CD8-positive, alpha-beta memory T cell (primary cell): ENCODE measurements at places on chromosomes 4 and X. TPM values are rescaled to one million over a fixed set of nuclear protein-coding genes. Genes with fewer than 3 reads are reported as not detected.

UGT2B11 gene
- polyA plus RNA-seq = not detected

CRMP1 gene
- 0.10 TPM for polyA plus RNA-seq

GRCh38 chr4:124105212-124105611, 607.3 kb downstream of the ANKRD50 start:
- no peak for DNase-seq

DNA sequence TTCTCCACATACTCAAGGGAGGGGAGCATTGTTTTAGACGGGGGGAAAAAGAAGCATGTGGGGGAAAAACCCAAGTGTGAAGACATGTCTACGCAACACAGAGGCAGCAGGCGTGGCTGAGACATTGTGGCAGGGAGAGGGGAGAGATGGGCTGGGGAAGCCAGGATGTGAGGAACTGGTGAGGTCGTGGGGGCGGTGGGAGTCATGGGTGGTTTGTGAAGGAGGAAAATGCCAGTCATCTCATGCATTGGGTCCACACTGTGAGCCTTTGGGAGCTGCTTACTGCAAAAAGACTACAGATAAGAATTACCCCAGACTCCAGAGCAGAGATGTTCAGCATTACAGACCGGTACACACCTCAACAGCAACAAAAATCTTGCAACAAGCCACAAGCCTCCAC, 2.1 kb downstream of the JAKMIP1 start:
- DNase-seq = peak; percentile 74

GRCh38 chr4:109996526-109996925, 83.8 kb downstream of the EGF start:
- no peak for DNase-seq

DNA sequence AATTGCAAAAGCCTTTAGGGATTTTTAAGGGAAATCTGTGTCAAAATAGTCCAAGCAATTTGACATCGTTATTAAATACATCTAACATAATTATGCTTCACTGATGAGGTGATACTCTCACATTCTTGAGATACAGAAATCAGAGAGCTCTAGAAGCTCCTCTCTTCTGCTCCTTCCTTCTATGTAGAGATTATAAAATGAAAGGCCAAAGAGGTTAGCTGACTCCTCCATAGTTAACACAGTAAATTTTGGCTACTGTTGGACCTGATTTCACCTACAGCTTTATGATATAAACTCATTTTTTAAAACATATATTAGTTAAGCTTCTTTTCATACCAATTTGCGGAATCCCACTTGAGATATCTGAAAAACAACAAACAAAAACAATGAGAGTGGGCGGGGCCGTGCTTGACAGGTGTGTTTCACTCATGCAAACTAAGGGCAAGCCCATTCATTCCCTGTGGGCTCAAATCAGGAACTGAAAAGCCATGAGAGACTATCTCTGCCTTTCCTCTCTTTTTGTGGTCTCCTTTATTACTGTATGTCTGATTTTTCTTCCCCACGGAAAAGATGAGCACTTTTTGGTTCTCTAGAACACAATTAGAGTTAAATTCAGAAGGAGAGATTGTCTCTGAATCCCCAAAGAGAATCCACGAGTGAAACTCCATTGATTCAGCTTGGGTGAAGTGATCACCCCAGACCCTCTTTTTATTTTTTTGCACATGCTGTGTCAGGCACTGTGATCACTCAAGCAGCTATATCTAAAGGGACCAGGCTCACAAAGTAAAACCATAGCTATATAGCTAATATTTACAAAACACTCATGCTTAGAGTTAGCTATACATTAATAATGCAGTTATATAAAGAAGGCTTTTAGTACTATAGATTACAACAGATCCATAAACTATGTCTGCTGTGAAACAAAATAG, 566.3 kb downstream of the IL15 start:
- no peak for DNase-seq

- no peak for DNase-seq
These were observed 10.5 kb upstream of the MAMLD1 start for GRCh38 chrX:150352581-150352980.

DNA sequence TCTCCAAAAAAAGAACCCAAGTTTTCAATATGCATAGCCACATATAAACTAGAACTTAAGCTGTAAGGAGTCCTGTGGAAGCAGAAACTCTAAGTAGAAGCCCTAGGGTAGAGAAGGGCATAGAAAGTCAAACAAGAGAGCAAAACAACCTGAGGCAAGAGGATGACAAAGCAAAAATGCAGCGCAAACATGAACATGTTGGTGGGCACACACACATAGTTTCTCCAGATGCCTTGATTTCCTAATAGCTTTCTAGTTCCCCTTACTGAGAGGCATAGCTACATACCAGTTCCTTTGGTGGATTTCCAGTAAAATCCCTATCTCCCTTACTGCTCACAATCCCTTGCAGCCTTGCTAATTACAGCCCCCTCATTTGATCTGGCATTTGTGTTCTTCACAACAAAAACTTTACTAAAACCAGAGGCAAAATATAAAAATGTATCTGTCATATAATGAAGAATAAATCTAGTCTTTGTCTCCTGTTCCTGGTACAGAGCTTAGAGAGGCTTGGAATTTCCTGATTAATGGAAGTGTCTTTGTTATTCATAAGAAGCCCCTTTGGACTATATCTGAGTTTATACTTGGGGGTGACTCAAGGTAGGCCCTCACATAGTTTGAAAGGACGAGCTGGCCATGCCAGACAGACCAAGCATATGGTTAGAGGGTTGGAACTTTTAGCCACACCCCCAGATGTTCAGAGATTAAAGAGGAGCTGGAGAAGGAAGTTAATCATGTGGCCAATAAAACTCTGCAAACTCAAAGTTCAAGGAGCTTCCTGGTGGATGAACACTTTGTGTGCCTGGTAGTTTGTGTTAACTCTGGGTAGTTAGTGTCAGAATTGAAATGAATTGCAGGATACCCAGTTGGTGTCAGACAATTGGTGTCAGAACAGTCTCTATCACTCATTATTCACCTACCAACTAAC, 52.7 kb upstream of the ZCCHC13 start:
- DNase-seq = no peak

DNA sequence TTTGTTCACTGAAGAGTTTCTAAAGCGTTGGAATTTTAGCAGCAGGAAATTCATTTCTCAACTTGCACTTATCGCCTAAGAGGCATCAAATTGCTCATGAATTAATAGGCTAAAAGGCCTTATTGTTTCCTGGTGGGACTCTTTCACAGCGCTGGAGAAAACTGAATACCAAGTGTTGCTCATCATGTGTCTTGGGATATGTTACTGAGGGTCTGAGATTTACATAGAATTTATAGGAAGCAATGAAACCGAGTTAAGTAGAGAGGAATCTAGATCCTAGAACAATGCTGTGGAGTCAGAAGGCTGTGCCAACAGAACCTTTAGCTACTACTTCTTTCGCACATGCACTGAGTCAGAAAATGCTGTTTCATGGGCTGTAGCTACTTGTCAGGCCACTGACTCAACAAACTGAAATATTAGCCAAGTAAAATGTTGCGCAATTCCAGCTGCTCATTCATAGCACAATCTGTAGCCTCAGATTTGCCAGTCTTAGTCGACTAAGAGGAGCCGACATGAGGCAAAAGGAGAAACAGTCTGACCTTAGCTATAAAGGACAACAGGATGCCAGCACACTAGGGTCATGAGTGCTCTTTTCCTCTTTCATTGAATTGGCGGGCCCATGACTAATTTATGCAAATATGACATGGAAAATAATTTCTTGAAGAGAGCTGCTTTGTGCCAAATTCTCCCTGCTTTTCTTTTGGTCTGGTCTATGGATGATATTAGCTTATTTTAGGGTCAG, 35.9 kb upstream of the CXCL8 start:
- no peak for DNase-seq

DNA sequence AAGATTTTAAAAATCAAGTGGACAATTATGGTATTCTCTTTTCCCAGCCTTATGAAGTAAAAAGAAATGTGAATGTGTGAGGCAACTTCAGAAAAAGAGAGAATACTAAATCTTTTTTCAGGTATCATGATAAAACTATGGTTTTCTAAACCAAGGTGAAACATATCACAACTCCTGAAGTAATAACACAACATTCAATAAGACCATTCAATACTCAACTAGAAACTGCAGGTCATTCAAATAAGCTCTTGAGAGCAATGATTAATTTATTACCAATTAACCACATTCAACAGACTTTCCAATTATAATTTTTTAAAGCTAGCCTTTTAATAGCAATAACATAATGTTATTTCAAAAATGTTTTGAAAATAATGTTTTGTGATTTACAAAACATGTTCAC, 35.8 kb downstream of the SLC10A7 start:
- DNase-seq = no peak

GRCh38 chr4:147590249-147590920, 26.8 kb upstream of the TMEM184C start:
- no peak for DNase-seq

DNA sequence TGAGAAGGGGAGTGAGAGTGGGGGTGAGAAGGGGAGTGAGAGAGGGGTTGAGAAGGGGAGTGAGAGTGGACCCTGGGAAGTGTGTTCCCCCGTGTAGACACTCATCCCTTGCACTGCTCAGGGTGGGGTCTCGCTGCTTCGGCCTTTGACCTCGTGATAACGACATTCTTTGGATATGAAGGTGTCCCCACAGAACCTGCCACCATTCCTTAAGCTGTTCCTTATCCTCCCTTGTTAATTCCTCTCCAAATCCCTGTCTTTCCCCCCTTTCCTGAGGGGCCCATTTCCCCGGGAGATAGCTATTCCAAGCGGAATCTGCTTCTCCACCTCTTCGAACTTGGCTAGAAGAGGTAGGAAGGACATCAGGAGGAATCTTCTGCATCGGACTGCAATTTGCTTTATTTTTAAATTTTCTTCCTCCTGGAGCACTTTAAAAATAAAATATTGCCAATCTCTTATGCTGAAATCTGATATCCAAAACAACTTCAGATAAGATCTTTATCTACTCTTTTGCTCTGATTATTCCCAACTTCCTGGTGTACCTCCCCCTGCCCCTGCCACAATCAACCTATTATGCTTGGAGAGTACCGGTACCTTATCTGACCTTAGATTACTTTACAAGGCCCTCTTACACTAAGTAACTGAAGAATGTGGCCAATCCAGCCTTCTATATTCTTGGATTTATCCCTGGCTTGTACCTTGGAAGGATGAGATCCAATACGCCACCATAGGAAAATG, 15.6 kb downstream of the TRIML1 start:
- no peak for DNase-seq

DNA sequence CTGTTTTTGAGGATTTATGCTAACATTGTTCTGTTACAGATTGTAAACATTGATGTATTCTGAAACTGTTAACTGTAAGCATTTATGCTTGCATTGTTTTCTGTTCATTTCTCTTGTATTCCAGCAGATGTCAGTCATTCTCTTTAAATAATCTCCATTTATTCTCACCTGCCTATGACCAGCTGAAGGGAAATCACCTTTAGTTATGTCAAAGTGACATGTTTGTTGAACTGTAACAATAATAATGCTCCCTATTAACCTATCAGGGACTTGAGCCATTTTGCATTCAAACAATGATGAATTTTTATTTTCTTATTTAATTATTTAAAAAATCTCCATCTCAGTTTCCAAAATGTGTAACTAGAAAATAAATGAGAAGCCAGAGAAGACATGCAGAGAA, 58.0 kb downstream of the SPCS3 start:
- no peak for DNase-seq

GRCh38 chrX:10884246-10884645, 226.9 kb upstream of the HCCS start:
- DNase-seq = no peak

DNA sequence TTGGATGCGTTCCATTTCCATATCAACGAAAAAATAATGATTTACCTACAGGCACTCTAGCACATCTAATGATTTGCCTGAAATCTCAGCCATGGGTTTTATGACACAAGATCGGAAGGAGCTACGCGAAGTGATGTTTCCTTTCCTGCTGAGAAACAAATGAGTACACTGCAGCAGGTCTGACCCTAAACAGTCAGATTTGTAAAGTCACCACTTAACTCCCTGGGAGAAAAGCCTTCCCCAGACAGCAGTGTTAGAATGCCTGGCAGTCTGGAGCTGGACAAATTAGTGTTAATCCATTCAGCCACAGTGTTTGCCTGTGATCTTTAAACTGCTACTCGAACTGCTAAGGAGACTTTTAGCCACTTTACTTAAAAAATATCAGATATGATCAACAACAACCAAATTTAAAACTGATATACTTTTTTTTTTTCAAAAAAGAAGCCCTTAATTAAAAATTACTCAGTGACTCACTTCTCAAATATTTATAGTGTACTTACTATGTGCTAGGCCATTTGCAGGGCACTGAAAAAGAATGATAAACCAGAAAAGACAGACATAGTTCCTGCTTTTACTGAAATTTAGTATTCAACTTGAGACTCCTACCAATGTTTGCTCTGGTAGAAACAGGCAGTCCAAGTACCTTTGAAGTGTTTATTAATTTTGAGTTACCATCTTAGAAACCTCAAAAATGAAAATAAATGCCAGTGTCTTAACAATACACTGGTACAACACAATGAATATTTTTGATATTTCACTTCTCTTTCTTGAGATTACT, 104.5 kb downstream of the SHISA3 start:
- no peak for DNase-seq

- DNase-seq = no peak
These were observed 273.9 kb downstream of the BCOR start for GRCh38 chrX:39823854-39824253.

DNA sequence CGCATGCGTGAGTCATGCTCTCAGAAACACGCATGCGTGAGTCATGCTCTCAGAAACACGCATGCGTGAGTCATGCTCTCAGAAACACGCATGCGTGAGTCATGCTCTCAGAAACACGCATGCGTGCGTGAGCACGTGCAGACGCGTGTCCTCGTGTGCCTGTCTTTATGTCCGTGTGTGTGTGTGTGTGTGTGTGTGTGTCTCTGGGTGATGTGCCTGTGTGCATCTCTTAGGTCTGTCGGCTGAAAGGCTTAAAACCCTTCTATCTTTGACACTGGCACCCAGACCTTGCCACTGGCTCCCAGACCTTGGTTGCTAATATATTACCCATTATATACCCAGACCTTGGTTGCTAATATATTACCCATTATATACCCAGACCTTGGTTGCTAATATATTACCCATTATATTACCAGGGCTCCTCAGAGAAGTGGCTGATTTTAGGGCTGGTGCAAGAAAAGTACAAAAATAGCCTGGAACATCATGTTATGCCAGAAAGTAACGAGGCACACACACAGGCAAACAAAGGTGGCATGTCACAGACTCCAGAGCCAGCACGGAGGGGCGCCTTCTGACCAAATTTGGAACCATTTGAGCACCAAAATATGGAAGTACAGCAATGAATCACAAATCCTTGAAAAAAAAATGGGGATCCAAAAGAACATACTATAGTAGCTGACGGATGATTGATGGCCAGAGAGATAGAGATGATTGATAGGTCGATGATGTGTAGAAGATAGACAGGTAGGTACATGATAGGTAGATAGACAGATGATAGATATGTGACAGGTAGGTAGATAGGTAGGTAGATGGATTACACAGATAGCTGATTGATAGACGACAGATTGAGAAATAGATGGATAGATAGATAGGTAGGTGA, 19.2 kb upstream of the ADRA2C start:
- DNase-seq = no peak

- DNase-seq = no peak
These were observed 121.2 kb downstream of the KLHL13 start for GRCh38 chrX:117995378-117995777.
